ENCODE measurements at places on chromosomes 5 and 9. TPM values are rescaled to one million over a fixed set of nuclear protein-coding genes. Genes with fewer than 3 reads are reported as not detected.
A peak's percentile ranks its signal among the peaks of the same experiment; 100 is the strongest.

The FBXO10 gene
- total RNA-seq = 7.1 TPM

DNA sequence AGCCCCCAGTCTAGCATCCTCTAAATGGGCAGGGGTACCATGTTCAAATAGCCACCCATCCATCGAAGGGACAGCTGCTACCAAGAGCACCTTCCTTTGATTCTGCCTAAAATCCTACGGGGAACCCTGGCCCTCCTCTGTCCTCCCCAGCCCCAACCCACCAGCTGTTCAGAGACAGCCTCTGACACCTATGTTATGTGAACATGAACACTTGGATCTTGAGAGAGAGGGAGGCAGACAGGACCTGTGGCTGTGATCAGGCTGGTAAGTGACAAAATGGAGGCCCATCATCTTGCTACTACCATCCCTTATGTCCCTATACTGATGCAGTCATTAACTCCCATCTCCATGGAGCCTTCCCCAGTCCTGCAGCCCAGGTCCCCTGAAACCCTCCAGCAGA is 8.2 kb downstream of the SLC23A1 start:
- DNase-seq = no peak

GRCh38 chr5:64612344-64612961 is 77.8 kb upstream of the SHISAL2B start:
- no peak for DNase-seq

- DNase-seq = no peak
These were observed 30.1 kb downstream of the TUSC1 start for GRCh38 chr9:25648116-25648515.

- DNase-seq = no peak
These were observed 54.7 kb downstream of the DAP start for GRCh38 chr5:10706326-10706725.

DNA sequence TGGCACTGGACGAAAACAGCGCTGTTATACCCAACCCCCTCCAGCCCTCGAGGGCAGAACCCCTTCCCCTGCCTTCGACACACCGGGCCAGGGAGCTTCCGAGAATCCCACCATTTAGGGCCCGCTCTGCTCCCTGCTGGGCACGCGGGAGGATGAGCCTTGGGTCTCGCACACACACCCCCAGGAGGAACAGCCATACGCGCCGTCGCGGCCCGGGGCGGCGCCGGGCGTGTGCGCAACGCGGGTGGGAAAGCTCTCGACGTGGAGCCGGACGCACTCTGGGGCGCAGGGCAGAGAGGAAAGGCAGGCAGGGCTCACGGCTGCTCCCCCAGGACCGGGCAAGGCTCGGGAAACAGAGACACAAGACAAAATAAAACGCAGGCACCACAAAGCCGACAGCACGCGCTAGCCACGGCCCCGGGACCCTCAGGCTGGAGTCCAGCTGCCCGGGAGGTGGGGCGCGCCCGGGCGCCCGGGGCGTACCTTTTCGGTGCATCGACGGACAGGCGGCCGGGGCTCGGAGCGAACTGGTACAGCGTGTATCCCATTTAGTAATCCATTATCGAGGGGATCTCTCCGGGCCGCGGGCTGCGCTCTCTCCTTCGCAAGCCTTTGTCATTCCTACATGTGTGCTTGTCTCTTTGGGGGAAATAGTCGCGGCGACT is 789 bp downstream of the SEMA6A start:
- peak; percentile 27 for DNase-seq
